HepG2 (cell line): ENCODE measurements at places on chromosomes 6 and 20.

GRCh38 chr6:151172751-151173150 is 67.0 kb upstream of the AKAP12 start:
- DNase-seq: no peak

DNA sequence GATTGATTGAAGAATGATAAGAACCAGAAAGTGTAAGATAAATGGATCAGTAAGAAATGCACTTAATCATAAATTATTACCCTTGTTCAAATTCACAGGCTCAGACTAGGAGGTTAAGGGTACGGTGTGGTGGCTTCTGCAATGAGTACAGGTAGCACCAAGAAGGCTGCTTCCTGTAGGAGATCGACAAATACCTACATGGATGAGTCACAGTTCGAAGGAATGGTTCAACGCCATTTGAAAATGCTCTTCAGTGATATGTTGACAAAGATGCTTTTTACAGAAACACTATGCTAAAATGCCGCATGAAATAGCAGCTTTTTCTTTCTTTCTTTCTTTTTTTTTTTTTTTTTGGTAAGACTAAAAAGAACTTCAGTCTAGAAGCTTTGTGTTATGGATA is 116.2 kb downstream of the DTNBP1 start:
- DNase-seq: no peak

- DNase-seq: no peak
These were observed 2.4 kb downstream of the PNPLA1 start for GRCh38 chr6:36272234-36272633.

- DNase-seq: peak; percentile 26
These were observed 275.5 kb downstream of the ZFAND3 start for GRCh38 chr6:38095054-38095453.

DNA sequence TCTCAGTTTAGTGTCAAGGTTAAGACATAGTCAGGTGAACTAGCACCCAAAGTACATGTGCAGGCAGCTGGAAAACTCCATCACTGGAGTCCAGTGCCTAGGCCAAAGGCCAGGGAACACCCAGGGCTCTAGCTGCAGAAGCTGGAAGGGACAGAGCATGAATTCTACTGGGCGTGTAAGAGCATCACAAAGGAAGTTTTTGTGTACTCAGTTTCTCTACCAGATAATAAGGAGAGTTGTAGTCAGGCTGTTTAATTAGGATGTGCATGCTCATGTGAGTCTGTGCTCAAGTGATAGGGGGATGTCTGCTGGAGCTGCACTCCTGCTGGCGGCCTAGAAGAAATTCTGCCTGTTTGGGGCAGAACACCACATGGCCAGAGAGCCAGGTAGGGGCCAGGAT is 8.1 kb downstream of the L3MBTL1 start:
- no peak for DNase-seq

GRCh38 chr20:63529180-63529860 is 7.9 kb downstream of the PTK6 start:
- no peak for DNase-seq

DNA sequence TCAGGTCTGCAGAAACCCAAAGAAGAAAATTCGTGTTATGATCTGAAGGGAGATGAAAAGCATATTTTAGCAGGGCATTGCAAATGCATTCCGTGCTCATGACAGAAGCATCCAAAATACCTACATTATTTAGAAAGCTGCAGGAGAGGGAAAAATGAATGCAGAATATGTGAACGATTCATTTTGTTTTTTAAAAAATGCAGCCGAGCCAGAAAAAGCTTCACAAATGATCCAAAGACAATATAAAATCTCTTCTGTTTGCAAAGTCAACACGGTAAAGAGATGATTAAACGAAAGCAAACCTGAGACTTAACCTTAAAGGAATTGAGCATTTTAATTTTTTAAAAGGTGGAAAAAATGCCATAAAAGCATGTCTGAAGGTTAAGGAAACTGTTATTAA is 136.1 kb upstream of the SULF2 start:
- DNase-seq: no peak

- DNase-seq: no peak
These were observed 154.6 kb upstream of the AHI1 start for GRCh38 chr6:135651964-135652755.

DNA sequence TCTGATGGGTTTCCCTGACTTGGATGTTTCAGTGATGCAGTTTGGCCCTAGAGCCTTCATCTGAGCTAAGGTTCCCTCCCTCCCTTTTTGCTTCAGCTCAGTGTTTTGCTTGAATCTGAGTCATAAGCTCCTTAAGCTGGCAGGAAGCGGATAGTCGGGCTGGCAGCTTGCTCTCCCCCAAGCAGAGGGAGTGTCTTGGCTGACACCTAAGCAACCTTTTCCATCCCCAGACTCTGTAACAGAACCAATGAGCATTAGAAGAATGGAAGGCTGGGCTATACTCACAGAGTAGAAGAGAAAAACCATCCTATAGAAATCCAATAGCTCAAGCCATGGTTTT is 98.3 kb downstream of the HAO1 start:
- DNase-seq: no peak

- DNase-seq: no peak
These were observed 131.1 kb upstream of the HSF2 start for GRCh38 chr6:122268394-122268793.

GRCh38 chr6:148250975-148251685 is 91.5 kb upstream of the SASH1 start:
- DNase-seq: peak; percentile 37

GRCh38 chr6:129605967-129606366 is 104.0 kb downstream of the ARHGAP18 start:
- DNase-seq: no peak

GRCh38 chr6:75103431-75103830 is 102.4 kb downstream of the COL12A1 start:
- DNase-seq: no peak

DNA sequence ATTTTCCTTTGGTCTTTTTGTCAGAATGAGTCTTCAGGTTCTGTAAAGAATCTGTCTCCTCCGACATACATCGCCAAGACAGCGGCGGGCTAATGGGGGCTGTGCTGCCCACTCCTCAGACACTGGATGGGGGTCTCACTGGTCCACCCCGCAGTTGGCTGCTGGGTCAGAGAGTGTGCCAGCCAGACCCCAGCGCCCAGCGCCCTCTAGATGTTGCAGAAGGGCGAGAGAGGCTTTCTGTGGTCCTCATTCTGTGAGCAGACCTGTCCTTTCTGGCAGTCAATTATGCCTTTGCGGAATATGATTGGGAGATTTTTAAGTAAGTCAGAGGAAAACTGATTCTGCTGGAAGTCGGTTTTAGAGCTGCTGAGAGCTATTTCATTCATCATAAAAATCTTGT is 7.8 kb upstream of the CCR6 start:
- no peak for DNase-seq

GRCh38 chr6:37321516-37322415 is 32.0 kb upstream of the RNF8 start:
- DNase-seq: no peak

DNA sequence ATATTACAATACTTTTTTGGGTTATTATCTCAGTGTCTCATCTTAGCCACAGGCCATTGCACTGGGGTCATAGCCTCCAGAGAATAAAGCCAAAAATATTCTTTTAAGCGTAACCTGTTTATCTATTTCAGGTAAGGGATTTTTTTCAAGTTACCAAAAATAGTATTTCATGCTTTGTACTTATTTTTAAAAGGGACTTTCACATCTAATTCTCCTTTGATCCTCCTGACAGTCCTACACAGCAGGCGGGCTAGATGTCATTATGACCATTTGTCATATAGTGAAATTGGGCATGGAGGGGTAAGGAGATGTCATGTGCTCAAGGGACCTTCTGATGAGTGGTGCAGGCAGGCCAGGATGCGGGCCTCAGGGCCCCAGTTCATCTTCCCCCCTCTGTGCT is 68.9 kb downstream of the TBC1D7 start:
- DNase-seq: no peak

DNA sequence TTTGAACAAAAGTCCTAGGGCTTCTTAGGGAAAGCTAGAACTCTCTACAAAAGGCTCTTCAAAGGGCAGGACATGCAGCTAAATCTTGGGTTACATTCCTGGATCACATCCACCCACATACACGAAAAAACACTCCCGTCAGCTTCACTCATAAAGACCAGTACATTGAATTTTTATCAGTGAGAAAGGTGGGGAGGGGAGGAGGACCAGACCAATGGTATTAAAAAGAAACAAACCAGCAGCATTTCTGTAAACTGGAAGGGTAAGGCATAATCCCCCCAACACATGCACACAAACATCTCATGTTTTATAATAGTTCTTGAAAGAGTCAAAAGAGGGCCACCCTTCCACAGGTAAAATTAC is 31.6 kb downstream of the MYLK4 start:
- no peak for DNase-seq

DNA sequence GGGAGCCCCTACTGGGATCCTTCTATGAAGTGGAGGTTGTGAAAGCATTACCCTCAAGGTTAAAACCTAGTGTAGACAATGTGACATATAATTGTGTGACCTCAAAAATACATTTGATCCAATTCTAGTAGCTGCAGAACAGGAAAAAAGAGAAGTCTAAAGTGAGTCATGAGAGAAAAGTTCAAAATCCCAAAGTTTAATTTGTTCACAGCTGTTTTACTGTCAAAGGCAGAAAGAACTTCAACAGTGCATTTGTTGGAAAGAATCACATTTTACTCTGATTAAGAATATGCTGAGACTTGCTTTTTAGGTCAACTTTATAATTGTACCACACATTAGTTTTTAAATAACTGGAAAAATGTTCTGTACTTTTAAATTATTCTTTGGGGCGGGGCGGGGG is 1027.4 kb upstream of the FLRT3 start:
- no peak for DNase-seq

- DNase-seq: no peak
These were observed 177.9 kb downstream of the FRK start for GRCh38 chr6:115882771-115883170.
